ENCODE measurements at places on chromosomes 4 and X. TPM values are rescaled to one million over a fixed set of nuclear protein-coding genes. Genes with fewer than 3 reads are reported as not detected.

The ZNF732 gene
- not detected for total RNA-seq

The TRIM75 gene
- not detected for total RNA-seq

The TCEAL2 gene
- total RNA-seq: not detected

The UFSP2 gene
- total RNA-seq: 18.0 TPM

The GLRB gene
- not detected for total RNA-seq

Data from T-helper 2 cell treated with Interferon-gamma antibody and Interleukin-4, amounts not matched to agents 100 ng/mL and 5 ng/mL, for 36 hours (primary cell).